ENCODE measurements at places on chromosomes 3 and 15.

DNA sequence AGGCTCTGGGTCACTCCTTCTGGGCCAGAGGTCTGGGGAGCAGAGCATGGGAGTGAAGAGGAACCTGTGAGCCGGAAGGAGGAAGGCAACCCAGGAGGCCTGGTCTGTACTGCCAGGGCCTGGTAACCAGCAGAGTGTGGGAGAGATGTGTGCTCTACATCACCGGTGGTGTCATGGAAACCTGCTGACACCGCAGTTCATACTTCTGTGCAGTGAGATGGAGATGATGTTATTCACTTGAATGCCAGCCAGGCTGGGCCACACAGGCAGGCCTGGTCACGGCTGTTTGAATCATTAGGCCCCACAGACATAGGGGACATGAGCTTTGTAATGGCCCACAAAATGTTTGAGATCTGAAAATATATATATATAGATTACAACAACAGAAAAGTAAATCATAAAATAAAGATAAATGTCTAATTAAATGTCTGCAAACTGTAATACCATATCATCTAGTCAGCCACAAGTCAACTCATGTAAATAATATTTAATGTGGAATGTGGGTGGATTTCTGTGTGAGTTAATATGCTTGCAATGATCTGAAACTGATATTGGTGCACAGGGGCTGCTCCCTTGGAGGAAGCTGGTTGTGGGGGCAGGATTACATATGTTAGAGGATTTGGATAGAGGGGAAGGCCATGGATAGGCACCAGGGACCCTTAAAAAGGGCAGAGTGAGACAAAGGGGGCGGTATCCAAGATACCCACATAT is 108.5 kb upstream of the PFN2 start:
- no peak for DNase-seq

GRCh38 chr3:65714134-65714533 is 324.6 kb downstream of the MAGI1 start:
- DNase-seq = no peak

DNA sequence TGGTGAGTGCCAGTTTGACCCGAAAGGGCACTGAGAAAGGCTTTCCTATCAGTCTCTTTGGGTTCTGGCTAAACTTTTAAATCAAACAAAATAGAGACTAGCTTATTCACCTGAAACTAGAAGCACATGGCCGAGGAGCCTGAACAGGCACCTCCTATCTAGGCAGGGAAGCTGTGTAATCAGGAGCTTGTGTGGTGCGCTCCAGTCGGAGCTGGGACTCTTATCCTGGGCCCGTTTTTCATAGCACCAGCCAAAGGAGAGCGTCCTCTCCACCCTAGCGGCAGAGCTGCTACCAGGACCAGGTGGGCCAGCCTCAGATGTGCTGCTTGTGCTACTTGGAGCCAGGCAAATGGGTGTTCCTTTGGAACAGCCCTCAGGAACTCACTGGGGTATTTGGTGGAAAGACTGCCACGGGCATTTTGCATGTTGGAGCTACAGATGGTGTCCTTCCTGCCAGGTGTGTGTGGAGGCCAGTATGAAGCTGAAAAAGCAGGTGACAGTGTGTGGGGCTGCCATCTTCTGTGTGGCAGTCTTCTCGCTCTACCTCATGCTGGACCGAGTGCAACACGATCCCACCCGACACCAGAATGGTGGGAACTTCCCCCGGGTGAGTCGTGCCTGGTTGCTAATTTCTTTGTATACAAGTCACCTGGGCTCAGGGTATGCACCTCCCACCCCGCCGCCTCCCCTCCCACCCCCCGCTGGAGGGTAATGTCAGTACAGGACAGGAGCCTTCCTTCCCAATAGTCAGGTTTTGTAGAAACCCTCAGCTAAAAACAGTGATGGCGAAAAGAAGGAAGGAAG is 833 bp downstream of the MAN2A2 start:
- DNase-seq = no peak

DNA sequence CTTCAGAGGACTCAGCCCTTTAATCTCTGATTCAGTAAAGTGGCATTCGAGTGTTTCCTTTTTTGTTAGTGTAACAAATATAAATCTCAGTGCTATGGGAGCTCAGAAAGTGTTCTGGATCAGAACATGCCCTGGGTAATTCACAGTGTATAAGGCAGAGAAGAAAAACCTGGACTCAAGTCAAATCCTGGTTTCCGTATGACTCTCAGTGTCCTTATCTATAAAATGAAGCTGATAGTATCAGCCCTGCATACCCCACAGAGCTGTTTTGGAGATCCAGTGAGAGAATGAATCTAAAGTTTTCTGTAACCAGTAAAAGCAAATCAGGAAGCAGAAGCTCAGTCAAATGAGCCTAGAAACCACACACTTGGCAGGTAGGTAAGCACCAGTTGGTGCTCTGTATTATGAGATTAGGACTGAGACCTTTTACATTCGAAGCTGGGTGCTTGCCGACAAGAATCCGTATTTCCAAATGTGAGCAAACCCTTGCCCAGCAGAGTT is 67.2 kb downstream of the IL1RAP start:
- DNase-seq = no peak

DNA sequence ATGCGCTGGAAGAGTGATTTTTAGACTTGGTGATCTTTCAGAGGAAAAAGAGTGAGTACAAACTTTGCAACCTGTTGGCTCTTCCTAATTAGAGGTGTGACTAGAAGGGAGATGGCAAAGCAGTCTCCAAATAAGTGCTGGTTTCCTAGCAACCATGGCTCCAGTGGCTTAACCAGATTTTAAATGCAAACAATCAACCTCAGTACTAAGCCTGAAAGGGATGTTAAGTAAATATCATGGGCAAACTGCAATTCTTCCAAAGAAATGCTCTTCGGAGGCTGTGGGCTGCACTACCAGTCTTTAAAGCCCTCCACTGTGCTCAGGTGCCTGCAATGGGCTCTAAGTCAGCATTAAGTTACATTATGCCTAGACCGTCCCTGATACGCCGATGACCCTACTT is 678.1 kb upstream of the CCDC54 start:
- no peak for DNase-seq

DNA sequence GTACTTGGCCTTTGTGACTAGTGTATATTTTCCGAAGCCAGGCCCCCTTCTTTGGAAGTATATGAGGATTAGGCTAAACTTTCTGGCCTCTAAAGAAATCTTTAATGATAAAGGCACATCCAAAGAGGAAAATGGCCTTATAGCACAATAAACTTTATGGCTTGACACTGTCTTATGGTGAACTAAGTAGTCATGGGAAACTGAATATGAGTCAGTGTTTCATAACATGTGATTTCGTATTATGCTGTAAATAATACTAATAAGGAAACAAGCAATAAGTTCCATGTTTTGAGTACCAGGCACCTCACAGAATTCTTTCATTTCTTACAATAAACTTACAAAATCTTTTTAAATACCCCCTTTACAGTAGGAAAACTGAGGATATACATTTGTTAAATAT is 8.2 kb downstream of the ZPLD1 start:
- DNase-seq = no peak

DNA sequence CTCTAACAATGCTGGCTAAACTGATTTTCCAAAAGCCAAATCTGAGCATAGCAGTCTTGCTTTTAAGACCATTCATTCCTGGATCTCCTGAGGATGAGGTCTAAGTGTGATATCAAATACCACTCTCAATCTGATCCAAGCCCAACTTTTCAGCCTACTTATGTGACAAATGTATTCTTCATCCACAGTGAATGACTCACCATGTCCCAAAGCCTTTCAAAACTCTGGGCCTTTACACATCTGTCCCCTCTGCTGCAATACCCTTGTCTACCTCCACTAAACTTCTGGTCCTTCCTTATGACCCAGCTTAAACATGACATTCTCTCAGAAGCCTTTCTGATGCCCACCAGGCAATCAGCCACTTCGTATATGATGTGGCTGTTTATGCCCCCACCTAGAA is 4.6 kb downstream of the ANAPC13 start:
- no peak for DNase-seq

GRCh38 chr3:194326968-194327217 is 24.2 kb downstream of the CPN2 start:
- DNase-seq = no peak

GRCh38 chr15:68001811-68002210 is 52.3 kb upstream of the PIAS1 start:
- no peak for DNase-seq

- no peak for DNase-seq
These were observed 554.7 kb upstream of the KCNMB2 start for GRCh38 chr3:177981576-177981975.

GRCh38 chr3:10561946-10562560 is 56.7 kb upstream of the ATP2B2 start:
- DNase-seq = no peak

- DNase-seq = no peak
These were observed 100.7 kb upstream of the KCNMB2 start for GRCh38 chr3:178435575-178435974.
